ENCODE measurements at places on chromosomes 4 and X.
A peak's percentile ranks its signal among the peaks of the same experiment; 100 is the strongest.

GRCh38 chrX:23633834-23634580 lies 33.3 kb upstream of the PRDX4 start:
- DNase-seq, result peak; percentile 1

DNA sequence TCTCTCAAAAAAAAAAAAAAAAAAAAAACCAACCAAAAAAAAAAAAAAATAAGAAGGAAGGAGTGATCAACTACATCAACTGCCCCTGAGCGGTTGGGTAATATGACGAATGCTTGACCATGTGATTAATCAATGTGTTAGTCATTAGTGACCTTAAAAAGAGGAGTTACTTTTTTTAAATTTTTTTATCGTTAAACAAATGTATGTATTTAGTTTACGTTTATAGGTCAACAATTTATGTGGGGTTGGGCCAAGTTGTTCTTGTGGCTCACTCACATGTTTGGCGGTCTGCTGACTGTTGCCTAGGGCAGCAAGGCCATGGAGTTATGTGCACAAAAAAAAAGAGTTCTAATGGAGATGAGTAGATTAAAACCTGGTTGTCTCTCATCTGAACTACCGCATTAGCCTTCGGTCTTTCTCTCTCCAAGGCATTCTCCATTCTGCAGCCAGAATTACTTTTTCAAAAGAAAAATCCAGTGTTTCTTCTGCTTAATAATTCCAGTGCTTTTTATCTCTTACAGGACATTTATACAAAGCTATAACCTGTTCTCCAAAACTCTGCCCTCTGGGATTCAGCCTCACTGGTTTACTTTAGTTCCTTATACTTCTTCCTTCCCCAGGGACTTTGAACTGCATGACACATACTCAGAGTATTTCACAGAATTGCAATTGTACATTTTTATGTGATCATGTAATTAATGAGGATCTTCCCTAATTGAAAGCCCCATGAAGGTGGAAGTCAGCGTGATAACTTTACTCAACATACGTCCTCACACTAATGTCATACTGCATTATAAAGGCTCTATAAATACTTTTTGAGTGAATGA lies 505.5 kb downstream of the ANKRD50 start:
- DNase-seq, result peak; percentile 75

GRCh38 chrX:11449613-11450012 lies 156.4 kb downstream of the AMELX start:
- DNase-seq, result no peak

- peak; percentile 93 for DNase-seq
These were observed 72.7 kb upstream of the BOD1L1 start for GRCh38 chr4:13700021-13700857.

DNA sequence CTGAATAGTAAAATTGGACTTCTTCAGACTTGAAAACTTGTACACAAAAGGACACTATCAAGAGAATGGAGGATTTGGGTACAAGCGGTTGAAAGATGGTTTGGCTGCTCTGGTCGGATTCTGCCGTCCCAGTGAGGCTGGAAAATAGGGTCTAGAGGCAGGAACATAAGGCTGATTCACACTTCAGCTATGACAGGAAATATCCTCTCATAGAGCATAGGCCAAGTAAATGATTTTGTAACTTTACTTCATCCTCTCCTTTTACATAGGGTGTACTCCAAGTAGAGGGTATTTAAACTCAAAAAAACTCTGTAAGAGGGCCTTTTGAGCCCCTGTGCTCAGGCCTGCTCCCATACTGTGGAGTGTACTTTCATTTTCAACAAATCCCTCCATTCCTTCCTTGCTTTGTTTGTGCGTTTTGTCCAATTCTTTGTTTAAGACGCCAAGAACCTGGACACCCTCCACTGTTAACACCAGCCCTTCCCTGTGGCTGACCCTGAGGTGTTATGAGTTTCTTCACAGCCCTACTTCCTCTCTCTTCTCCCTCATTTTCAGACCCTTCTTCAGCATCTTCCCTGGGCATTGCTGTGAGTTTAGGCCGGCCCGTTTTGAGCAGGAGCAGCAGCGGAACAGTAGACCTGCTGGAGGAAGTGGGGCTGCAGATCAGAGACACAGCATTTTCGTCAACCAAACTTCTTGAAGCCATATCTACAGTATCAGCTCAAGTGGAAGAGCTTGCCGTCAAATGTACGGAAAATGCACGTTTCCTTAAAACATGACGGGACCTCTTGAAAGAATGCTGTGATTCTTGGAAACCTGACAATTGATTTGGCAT lies 7.2 kb downstream of the PGAM4 start:
- peak; percentile 17 for DNase-seq
